ENCODE measurements at places on chromosomes 16 and 17.
A peak's percentile ranks its signal among the peaks of the same experiment; 100 is the strongest.

DNA sequence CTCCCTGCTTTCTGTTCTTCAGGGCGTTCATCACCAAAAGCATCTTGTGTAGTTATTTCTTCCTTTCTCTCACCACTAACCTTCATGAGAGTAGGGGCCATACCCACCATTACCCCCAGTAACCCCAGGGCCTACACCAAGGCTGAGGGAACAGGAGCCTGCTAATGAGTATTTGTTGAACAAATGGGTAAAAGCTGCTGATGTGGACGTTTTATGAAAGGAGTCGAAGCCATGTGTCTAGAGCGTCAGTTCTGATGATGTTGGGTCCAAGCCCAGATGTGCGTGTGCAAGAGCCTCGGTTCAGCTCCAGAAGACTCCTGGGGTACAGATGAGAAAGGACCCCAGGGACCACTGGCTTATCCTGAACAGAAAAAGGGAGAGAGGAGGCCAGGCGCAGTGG lies 77.1 kb upstream of the TBC1D3K start:
- no peak for DNase-seq

DNA sequence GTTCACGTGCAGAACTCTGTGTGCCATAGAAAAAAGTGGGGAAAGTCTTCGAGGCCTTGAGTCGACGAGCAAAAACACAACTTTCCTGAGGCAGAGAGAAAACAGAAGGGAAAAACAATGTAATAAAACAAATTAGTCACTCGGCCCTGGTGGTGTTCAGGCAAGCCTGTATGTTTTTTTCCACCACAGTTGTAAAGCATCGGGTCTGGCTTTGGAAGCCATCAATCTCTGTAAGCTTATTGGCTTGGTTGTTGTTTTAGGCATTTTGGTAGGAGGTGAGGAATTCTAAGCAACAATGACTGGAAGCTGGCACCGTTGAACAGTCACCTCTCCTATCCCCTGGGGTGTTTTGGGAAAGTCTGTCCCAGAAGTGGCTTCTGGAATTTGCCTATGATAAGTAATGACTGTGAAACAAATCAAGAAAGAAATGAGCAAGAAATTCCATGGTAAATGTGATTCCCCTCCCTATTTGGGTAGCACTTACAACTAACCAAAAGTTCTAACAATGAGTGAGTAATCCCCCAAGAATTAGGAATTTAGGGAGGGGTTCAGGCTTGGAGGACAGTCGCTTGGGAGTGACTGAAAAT lies 2.8 kb downstream of the CDH13 start:
- DNase-seq, result no peak

GRCh38 chr16:12440228-12440530 lies 363.5 kb downstream of the CPPED1 start:
- no peak for DNase-seq

DNA sequence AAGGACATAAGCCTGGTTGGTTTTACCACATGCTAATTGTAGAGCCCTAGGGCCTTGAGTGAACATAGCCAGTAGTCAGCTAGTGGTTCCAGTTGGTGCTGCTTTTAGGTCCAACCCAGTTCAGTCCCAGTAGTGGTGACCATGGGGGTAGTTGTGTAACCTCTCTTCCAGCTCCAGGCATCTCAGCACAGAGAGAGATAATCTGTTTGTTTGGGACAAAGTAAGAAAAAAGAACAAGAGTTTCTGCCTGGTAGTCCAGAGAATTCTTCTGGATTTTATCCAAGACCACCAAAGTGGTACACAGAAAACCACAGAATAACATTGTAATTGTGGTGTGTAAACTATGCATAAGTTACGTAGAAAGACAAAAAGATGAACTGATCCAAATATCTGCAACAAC lies 5.2 kb upstream of the CCL13 start:
- no peak for DNase-seq

DNA sequence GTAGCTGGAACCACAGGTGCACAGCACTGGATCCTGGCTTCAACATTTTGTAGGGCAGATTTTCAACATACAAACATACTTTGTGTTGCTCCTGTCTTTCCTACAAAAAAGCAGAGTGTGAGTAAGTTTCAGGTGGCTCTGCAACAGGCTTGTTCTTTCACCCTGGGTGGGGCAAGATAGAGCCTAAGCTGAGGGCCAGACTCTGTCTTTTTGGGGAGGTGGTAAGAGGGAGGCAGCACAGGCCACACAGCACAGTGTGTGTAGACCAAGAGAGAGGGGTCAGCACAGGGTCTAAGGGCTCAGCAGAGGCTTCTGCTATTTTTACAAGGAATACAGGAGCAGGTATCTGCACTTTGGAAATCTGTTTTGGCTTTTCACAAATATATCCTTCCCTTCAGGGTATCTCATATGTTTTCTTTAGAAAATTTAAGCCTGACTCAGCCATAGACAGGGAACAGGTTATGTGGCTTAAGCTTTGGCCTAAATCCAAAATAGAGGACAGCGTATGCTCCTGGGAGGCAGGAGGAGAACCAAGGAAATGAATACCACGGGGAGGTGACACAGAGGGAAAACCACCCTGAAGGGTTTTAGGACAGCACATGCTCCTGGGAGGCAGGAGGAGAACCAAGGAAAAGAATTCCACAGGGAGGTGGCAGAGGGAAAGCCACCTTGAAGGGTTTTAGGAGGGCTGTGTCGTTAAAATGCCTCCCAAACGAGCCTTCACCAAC lies 21.6 kb downstream of the EMC8 start:
- DNase-seq, result no peak

GRCh38 chr17:49783791-49784190 lies 4.7 kb upstream of the KAT7 start:
- DNase-seq, result no peak

DNA sequence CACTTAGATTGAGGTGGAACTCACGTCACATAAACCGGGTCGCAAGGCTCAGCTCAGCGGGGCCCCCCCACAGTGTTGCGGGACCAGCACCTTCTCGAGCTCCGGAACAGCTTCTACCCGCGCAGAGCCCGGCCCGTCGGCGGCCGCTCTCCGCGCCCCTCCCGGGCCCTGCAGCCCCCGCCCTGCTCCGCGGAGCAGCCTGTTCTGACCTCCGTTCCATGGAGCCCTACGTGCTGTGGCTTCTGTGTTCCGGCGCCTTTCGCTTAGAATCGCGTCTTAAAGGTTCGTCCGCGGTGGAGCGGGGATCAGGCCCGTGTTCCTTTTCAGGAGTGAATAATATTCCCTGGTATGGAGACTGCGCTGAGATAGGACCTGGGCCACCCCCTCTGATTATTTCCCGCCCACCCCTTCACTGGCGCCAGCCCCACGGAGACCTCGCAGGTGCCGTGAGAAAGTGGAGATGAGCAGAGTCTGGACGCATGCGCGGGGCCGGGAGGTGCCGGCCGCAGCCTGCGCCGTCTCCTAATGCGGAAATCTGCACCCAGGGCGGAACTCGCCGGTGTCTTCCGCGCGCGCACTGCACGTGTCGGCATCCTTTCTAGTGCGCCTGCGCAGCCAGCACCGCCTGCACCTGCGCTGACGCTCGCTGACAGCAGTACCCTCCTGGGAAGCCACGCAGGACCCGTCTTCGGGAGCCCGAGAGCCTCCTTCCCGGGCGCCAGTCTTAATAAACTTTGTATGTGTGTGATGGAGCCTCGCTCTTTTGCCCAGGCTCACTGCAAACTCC lies 30.9 kb downstream of the ZNF778 start:
- no peak for DNase-seq

DNA sequence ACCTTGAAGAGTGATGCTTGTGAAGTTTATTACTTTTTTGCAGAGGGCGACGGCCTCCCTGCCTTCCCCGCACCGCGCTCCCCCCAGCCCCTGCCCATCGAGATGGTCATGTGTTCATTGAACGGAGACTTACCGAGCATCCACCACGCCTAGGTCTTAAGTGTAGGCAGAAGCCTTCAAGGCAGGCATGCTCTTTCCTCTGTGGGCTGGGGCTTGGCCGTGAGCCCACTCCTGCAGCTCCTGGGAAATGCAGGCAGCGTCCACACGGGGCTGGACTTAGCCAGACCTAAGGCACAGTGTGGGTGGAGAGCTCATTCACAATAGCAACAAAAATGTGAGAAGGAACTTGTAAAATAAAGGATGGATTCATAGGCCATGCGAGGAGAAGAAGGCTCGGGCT lies 19.2 kb downstream of the RNF213 start:
- no peak for DNase-seq

DNA sequence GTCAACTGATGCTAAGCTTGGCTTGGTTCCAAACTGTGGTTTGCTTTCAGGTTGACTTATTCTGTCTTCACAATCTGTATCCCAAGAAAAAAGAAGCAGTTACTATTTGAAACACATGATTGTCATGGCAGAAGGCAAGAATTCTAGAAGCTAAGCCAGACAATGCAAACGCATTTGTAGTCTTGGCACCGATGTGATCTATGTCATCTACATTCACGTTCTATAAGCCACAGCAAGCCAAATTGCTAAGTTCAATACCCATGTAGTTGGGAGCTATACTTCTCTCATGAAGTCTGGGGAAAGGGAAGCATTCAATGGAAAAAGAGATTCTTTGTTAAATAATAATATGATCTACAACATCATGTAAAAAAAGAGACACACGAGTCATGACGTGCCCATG lies 18.3 kb upstream of the KIF2B start:
- DNase-seq, result no peak

DNA sequence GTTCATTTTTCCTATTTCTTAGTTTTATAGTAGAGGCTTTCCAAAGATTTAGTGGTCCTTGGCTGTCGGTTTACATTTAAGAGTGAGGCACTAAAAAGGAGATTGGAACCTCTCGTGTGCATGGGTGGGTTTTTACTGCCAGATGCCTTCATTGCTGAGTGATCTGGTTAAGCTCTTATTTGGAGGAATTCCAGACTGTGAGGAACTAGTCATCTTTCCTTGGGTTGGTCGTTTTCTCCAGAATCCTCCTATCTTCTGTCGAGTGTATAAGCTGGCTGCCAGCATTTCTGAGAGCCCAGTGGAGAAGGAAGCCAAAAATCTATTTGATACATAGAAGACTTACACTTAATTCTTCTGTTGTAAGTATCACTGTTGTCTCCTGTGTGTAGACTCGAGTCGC lies 22.6 kb downstream of the IST1 start:
- DNase-seq, result no peak

DNA sequence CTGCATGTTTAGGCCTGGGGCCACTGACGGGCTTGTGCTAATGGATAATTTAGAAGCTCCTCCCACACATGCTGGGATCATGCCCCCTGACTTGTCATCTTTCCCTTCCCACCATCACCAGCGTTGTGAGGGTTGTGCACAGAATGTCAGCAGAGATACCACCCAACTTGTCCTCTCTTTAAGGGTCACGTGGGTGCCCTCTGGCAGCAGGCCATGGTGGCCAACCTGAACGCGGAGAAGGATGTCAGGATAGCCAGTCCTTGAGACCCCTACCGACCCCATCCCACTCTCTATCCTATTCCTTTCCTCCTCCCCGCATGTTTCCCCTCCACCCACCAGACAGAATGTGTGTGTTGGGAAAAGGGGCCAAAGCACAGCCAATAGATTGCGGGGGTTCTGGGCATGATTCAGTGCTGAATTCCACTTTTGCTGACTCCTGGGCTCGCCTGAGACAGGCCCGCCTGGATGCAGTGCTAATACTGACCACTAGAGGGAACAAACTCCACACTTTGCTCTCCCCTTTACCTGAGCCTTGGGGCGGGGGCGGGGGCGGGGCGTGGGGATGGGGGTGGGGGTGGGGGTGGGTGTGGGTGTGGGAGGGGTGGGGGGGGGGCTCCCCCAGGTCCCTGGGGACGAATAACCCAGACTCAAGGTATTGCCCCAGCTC lies at the start of gene GH2:
Gene GH2, minus strand, starts transcription at position 10 of the 667 bp plus-strand sequence. CDS start 143 bp downstream, outside the sequence.
- peak; percentile 29 for DNase-seq

- DNase-seq, result no peak
Measured at GRCh38 chr17:76241204-76241538, 878 bp upstream of the RNF157 start.

All from hindlimb muscle (tissue), 1 donor.